ENCODE measurements at places on chromosomes 11 and 22. TPM values are rescaled to one million over a fixed set of nuclear protein-coding genes. Genes with fewer than 3 reads are reported as not detected.

GRCh38 chr11:120597250-120598215 is 86.0 kb downstream of the GRIK4 start:
- no peak for DNase-seq

GRCh38 chr11:117945047-117945810 is 16.0 kb upstream of the TMPRSS13 start:
- no peak for DNase-seq

DNA sequence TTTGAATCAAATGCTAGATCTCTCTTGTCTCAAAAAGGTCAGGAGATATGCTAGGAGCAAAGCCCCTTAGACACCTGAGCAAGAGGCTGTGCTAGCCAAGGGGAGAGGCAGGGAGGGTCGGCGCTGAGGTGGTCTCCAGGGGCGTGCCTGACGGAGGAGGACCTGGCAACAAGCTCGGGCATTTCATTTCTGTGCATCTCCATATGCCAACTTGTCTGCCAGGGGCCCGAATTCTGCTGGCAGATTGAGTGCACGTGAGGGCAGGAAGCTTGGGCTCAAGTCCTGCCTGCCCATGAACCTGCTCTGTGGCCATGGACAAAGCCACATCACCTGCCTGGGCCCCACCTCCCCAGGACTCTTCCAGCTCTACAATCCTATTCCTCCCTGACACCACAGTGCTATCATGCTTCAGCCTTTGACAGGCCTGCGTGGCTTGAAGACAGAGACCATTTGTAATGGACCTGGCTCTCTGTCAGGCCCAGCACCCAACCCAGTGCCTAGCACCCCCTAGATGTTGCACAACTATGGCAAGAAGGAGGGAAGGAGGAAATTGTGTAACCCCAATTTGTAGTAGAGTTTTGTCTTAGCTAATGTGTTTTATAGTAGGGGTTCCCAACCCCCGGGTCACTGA is 16.3 kb upstream of the VSIG10L2 start:
- no peak for DNase-seq

- no peak for DNase-seq
These were observed 1917.5 kb downstream of the LRRC4C start for GRCh38 chr11:39541945-39542351.

Gene SMIM35
- 0.20 TPM for polyA plus RNA-seq

Gene OR51B5
- 0.81 TPM for polyA plus RNA-seq

Gene SMTNL1
- 0.30 TPM for polyA plus RNA-seq

Gene RPS6KB2
- polyA plus RNA-seq, result 47.4 TPM

Gene SEPTIN5
- 35.4 TPM for polyA plus RNA-seq

Gene DGCR6
- polyA plus RNA-seq, result 11.7 TPM
